Left cardiac atrium (tissue), 4 donors: ENCODE measurements at places on chromosomes 3 and 15.
A peak's percentile ranks its signal among the peaks of the same experiment; 100 is the strongest.

DNA sequence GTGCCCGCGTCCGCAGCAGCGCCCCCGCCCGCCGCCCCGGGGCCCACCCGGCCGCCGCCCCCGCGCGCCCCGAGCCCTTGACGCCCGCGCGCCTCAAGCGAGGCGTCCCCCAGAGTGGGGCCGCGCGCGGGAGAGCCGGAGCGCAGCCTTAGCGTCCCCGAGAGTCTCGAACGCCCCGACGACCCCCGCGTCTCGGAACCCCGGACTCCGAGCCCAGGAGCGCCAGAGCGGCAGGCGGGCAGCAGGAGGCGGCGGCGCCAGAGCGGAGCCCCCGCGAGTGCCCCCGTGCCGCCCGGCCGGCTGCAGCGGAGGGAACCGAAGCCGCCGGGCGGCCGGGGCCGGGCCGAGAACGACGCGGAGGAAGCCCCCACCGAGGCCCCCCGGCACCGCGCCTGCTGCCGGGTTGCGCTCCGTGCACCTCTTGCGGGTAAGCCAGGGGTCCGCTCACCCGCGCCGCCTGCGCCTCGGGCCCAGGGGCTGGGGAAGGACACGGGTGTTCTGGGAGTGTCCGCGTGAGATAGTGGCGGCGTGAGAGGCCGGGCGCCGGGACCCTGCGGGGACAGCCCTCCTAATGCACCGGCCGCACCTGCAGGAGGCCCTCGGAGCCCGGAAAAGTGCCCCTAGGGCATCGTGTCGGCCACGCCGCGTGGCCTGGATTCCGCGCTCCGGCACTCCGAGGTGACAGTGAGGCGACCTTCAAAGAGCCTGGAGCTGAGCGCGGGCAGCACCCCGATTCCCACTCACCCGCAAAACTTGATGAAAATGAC lies 52.0 kb upstream of the ULK4 start:
- DNase-seq: peak; percentile 55

- DNase-seq: no peak
Measured at GRCh38 chr15:63357061-63357460, 24.6 kb downstream of the CA12 start.

DNA sequence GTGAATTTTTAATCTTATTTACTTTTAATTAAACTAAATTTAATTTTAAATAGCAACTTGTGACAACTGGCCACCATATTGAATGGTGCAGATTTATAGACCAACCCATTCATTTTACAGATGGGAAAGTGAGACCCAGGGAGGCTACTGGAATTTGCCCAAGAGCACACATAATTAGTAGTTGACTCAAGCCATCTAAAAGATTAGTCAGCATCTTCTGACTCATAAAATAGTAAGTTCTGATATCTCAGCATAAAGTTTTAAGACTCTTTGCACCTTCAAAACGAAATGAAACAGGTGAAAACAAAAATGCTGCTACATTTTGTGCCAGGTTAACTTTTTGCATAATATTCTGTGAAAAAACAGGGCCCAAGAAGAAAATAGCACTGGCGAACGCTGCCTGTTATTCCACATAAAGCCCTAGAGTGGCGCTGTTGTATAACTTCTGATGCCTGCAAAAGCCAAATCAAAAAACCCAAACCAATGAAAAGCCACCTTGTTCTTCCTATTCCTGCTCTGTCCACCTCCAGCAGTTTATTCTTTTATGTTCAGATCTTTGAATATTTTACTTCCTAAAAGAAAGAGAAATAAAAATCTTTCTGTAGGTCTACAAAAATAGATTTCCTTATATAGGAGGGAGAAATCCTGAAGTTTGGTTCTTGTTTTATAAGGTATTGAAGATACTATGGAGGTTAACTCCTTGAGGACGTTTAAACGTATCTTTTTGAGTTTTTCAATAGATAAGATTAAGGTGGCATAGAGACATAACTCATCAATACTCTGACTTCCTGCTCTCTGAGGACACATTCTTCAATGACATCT lies 62.8 kb downstream of the OTOL1 start:
- DNase-seq: no peak

DNA sequence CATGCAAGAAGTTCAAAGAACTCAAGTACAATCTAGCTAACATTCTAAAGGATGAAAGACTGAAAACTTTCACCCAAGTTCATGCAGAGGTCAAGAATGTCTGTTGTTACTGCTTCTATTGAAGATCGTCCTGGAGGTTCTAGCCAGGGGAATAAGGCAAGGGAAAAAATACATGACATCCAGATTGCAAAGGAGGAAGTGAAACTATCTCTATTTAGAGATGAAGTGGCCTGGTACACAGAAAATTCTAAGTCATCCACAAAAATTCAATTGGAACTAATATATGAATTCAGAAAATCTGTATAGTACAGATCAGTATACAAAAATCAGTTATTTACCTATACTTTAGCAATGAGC lies 693.0 kb downstream of the NR2F2 start:
- no peak for DNase-seq
